ENCODE measurements at places on chromosomes 6 and 20.

DNA sequence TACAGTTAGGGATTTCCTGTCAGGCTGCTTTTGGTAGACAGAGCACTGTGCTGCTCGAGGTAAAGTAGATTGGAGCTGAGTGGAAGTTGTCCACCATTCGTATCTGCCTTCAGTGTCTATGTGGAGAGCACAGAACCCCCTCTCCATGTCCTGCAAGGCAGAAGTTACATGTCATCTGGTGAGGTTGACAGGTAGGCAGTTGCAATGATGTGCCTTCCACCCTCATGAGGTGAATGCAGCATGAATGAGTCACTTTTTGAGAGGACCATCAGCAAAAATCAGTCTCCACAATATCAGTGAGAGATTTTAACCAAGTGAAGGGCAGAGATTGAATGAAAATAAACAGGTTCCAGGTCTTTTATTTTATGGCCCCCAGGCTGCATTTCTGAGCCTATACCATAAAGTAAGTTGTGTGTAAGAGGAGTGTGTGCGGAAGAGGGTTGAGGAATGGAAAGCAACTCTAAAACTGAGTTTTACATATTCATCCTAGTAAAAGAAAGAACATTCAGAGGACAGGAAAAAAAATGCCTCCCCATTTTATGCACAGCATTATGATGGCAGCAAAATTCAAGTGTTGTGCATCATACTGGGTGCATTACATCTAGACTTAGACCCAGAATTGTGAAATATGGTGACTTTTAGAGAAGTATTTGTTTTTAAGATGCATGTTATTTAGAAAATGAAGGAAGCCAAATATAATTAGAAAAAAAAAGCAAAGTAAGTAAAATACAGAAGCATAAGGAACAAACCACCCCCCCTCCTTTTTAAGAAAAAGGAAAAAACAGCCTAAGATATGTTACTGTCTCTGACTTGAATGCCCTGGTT lies 15.8 kb downstream of the TRAPPC3L start:
- DNase-seq, result no peak

- no peak for DNase-seq
Measured at GRCh38 chr6:46935687-46936086, 13.9 kb upstream of the ADGRF5 start.

- peak; percentile 72 for DNase-seq
Measured at GRCh38 chr6:159969921-159970320, 1.0 kb downstream of the IGF2R start.

DNA sequence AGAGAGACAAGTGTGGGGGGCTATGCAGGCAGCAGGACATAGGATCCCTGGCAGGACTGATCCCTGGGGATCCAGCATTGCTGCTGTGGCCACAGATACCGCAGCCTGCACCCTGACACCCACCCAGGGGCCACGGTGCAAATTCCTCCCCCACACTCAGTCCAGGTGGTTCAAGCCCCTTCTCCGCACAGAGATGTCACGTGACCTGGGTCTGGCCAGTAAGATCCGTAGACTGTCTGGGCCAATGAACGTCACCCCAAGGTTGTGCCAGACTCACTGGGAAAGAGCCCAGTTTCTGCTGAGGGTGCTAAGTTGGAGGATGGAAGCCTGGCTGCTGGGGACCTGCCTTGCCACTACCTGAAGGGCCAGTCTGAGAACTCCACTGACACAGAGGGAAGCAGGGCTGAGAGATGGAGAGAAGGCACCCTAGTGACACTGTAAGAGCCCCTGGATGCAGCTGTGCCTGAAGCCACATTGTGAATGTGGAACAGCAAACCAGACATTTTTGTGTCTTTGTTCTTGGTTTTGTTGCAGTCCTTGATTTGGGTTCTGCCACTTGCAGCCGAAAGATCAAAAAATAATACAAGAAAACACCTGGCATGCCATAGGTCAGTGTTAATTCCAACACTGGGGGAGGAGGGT lies 228.6 kb downstream of the PREX1 start:
- no peak for DNase-seq

DNA sequence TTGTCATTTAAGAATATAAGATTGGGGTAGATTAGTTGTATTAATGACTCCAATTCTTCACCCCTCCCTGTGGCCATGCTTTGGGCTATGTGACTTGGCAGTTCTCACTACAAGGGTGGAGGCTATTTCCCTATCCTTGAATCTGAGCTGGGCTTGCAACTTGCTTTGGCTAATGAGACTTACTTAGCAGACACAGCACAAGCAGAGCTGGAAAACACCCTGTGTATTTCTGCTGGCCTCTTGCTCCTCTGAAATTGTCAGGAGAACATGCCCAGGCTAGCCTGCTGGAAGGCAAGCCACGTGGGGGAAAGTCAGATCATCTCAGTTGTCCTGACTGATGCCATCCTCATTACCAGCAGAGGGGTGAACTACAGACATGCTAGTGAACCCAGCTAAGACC lies 126.5 kb upstream of the HDGFL1 start:
- DNase-seq, result no peak

DNA sequence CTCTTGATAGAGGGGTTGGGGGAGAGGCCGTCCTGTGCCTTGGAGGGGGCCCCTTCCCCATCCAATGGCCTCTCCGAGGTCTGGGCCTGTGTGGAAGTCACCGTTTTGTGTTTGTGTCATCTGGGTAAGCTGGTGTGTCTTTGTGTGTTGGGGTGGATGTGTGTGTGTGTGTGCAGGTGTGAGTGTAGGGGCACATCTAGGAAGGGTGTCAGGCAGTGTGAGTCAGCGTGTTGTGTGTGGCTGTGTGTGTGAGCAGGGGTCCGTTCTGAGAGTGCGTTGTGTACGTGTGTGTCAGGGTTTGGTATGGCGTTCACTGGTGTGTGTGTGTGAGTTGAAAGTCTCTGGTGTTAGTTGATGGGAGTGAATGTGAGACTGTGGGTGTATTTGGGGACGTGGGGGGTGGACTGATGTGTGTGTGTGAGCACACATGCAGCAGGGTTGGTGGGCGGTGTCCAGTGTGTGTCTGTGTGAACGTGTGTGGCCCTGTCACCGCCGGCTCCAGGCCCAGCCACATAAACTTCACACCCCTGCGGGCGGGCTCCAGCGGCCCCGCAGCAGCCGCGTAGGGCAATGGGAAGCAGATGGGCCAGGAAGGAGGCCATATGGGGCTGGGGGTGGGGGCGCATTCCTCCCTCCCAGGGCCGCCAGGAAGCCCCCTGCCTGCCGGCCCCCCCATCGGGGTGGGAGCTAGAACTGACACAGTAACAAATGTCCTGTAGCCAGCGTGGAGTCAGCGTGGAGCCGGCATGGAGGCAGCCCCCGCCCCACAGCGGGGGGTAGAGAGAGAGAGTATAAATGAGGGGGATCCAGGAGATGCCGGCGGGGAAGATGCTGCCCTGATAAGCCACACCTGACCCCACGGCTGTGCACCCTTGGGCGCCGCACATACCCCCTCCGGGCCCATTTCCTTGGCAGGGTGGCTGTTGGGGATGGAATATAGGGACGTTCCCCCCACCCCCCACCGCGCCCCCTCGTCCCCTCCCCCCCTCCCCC lies 32.1 kb downstream of the SNAI1 start:
- no peak for DNase-seq

GRCh38 chr6:15375638-15376290 lies 129.9 kb downstream of the JARID2 start:
- no peak for DNase-seq

DNA sequence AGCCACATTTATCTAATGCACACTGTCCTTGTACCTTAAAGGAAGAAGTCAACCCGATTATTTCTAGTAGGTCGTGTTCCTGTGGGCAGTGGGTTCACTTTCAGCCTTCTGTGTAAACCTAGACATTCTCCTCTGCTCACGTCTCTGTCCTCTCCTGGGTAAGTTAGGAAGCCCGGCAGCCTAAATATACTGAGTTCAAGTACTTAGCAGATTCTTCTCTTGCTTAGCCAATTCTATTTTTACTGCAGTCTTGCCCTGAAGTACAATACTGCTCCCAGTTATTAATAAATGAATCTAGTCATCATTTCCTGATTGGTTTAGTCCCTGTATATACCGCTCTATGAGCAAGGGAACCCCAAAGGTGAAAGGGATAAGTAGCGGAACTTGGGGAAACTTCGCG lies 14.6 kb upstream of the GPR63 start:
- DNase-seq, result no peak

- peak; percentile 48 for DNase-seq
Measured at GRCh38 chr6:134097114-134097707, 44.8 kb upstream of the SLC2A12 start.

GRCh38 chr6:4531406-4531805 lies 244.8 kb upstream of the CDYL start:
- DNase-seq, result no peak

GRCh38 chr20:7366189-7366588 lies 574.1 kb downstream of the HAO1 start:
- no peak for DNase-seq

DNA sequence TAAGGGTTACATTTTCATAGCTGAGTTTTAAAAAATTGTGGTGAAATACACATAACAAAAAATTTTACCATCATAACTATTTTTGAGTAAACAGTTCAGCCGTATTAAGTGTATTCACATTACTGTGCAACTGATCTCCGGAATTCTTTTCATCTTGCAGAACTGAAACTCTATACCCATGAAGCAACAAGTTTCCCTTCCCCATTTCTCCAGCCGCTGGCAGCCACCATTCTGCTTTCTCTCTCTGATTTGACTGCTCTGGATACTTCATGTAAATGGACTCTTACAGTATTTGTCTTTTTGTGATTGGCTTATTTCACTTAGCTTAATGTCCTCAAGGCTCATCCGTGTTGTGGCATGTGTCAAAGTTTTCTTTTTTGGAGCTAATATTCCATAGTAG lies 341.6 kb downstream of the QKI start:
- DNase-seq, result no peak

GRCh38 chr20:8344631-8345030 lies 212.6 kb downstream of the PLCB1 start:
- DNase-seq, result no peak

- no peak for DNase-seq
Measured at GRCh38 chr6:107736713-107737396, 87.3 kb downstream of the SCML4 start.

GRCh38 chr6:43724914-43725642 lies 37.5 kb upstream of the MRPS18A start:
- DNase-seq, result peak; percentile 94

GRCh38 chr20:11895861-11896387 lies 21.8 kb upstream of the BTBD3 start:
- peak; percentile 75 for DNase-seq

- no peak for DNase-seq
Measured at GRCh38 chr20:61161726-61162390, 90.2 kb upstream of the CDH4 start.

- DNase-seq, result no peak
Measured at GRCh38 chr6:11188161-11188915, 44.1 kb downstream of the NEDD9 start.

DNA sequence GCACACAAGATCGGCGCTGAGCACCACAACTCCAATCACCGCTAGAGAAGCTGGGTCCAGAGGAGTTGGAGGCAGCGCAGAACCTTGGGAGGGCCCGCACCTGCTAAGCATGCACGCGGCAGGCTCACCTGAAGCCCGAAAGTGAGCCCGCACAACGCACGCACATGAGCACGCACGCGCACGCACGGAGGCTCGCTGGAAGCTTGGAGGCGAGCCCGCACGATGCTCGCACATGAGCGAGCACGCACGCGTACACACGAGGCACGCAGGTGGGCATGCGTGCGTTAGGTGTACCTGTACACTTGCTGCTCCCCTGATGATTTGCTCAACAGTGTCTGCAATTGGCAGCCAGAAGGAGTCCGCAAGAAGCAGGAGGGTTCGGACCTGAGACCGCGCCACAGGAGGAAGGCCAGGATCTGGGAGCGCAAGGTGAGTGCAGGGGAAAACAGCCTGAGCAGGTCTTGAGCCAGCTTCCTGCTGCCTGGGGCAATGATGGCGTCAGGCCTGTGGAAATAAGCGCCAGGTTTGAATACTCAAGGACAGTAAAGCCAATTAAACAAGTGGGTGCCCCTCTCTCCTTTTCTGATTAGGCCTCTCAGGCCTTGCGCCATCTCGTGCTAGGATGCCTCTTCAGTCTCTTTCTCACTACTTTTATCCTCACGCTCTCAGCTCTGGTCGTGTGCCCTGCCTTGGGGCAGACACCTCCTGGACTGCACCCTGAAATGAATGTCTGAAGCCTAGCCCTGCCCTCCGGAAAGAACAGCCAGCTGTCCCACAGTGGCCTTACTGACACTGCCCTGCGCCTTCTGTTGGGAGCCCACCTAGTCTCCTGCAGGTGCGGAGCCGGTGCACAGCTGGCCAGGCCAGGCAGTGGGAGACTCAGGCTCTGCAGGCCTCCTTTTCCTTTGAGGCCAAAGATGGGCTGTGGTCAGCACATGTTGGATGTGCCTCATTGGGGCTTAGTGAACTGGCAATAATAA lies 340.4 kb downstream of the CDC5L start:
- no peak for DNase-seq

DNA sequence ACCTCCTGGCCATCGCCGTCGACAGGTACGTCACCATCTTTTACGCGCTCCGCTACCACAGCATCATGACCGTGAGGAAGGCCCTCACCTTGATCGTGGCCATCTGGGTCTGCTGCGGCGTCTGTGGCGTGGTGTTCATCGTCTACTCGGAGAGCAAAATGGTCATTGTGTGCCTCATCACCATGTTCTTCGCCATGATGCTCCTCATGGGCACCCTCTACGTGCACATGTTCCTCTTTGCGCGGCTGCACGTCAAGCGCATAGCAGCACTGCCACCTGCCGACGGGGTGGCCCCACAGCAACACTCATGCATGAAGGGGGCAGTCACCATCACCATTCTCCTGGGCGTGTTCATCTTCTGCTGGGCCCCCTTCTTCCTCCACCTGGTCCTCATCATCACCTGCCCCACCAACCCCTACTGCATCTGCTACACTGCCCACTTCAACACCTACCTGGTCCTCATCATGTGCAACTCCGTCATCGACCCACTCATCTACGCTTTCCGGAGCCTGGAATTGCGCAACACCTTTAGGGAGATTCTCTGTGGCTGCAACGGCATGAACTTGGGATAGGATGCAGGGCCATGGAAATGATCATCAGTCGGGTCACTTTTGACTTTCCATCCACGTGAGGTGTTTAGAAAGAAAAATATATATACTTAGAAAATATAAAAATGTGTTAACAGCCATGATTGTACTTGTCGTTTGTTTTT lies 868 bp downstream of the MC3R start:
- DNase-seq, result no peak

- DNase-seq, result no peak
Measured at GRCh38 chr6:50843842-50844241, 25.2 kb downstream of the TFAP2B start.

- no peak for DNase-seq
Measured at GRCh38 chr6:53035549-53036213, 29.5 kb upstream of the FBXO9 start.

- no peak for DNase-seq
Measured at GRCh38 chr6:113102761-113103160, 754.4 kb upstream of the MARCKS start.

DNA sequence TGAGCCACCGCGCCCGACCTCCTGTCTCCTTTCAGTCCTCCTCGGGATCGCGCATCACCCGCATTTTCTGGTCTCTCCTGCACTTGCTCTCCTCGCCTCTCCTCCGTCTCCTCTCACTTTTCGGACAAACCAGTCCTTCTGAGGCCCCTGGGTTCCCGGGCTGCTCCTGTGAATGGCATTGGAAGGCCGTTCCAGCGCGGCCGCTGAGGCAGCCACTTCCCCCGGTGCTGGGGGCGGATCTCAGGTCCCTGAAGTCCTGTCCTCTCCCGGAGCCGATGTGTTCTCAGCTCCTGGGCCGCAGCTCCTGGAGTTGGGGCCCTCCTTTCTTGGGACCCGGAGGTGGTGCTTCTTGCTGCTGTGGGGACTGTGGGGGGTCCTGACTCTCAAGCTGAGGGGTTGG lies 803 bp downstream of the MICB start:
- DNase-seq, result no peak

Measured in DMS79 treated with DMSO at 0.1 percent for 48 hours (cell line).